ENCODE measurements at places on chromosomes 13 and 19.

DNA sequence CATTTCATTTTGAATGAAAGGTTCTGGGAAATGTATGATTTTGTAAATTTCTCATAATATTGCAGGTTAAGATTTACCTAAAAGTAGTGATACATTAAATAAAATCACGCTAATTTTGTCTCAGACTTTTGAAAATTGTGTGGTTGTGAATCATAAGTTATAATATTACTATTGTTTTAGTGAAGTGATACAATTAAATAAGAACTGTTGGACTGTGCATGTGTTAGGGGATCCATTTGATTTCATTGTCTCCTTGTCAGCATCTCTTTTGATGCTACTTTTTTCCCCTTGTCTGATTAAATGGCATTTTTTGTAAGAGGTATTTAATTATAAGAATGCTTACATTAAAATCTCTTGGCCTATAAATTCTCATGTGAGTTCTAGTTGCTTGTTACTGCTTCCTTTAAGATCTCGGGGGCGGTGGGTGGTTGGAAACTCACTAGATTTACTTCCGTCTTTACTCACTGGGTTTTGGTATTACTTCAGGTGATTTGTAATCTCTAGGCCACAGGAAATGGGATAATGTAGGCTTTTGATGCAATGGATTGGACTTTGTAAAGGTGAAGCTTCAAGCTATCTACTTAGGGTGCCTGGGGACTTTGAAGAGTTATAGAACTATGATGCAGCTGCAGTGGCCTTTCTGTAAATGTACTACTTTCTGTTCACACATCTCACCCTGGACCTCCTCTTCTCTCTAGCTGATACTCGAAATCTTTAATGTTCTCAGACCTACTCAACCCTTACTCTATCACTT lies 66.5 kb downstream of the PAN3 start:
- no peak for DNase-seq

DNA sequence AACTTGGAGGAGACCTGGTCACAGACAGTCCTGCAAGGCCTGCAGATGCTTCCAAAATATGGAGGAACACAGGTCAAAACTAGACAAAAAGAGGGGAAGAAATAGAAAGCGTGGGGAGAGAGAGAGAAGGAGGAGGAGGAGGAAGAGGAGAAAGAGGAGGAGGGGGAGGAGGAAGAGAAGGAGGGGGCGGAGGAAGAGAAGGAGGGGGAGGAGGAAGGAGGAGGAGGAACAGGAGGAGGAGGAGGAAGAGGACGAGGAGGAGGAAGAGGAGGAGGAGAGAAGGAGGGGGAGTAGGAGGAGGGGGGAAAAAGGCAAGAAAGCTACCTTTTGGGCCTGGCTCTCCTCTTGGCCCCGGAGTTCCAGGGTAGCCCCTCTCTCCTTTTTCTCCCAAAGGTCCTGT lies 105.8 kb downstream of the COL4A1 start:
- no peak for DNase-seq

GRCh38 chr19:17079710-17080439 lies 4.3 kb downstream of the MYO9B start:
- peak; percentile 36 for DNase-seq

GRCh38 chr13:110630566-110631119 lies 15.3 kb downstream of the NAXD start:
- DNase-seq, result no peak

DNA sequence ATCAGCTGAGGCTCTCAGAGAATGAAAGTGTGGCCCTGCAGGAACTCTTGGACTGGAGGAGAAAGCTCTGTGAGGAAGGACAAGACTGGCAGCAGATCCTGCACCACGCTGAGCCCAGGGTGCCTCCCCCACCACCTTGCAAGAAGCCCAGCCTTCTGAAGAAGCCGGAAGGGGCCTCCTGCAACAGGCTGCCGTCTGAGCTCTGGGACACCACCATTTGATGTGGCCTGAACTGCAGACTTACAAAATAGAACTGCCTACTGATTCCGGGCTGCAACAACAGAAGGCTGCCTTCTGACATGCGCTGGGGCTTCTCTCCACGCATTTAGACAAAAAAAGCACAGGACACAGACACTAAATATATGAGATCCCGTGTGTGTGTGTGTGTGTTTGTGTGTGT lies 577.2 kb downstream of the MYO16 start:
- DNase-seq, result no peak

DNA sequence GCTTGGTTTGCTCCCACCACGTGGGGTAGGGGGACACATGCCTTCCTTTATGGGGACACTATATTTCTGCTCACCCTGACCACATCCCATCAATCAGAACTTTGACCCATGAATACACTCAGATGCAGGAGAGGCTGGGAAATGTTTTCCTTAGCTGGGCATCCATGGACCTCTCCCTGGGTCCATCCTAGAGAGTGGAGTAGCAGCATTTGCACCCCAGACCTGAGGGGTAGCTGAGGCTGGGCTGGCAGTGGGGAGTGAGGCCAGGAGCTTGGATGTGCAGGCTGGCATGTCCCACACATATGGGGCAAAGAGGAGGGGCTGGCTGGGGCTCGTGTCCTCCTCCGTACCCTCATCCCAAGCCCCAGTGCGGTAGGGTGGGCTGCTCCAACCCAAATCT lies 152.8 kb downstream of the TM9SF2 start:
- DNase-seq, result no peak

DNA sequence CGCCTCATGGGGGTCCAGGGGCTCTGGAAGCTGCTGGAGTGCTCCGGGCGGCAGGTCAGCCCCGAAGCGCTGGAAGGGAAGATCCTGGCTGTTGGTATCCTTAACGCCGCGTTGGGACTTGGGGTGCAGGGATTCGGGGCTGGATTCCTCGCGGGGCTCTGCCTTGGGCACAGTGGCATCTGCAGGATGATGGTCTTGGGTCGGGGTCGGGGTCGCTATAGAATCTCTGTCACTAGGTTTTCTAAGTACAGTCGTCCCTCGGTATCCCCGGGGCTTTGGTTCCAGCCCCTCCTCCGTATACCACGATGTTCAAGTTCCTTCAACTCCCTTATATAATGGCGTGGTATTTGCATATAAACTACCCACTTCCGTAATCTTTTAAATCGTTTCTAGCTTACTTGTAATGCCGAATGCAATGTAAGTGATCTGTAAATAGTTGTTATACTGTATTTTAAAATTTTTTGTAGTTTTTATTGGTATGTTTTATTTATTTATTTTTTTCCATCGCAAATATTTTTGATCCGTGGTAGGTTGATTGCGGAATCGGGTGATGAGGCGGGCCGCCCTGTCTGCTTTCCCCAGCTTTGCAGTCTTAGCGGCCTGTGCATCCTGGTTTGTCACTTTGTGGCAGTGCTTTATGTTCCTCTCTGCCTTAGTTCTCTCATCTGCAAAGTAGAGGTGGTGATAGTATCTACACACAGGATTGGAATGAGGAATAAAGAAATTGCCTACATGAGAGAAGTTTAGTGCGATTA lies 606 bp downstream of the ERCC5 start:
- no peak for DNase-seq

GRCh38 chr19:11267316-11268085 lies 5.2 kb upstream of the DOCK6 start:
- DNase-seq, result no peak

GRCh38 chr13:28375250-28375930 lies 119.5 kb downstream of the FLT1 start:
- no peak for DNase-seq

- DNase-seq, result no peak
Observed at GRCh38 chr13:91101381-91101780, 246.1 kb upstream of the MIR17HG start.

DNA sequence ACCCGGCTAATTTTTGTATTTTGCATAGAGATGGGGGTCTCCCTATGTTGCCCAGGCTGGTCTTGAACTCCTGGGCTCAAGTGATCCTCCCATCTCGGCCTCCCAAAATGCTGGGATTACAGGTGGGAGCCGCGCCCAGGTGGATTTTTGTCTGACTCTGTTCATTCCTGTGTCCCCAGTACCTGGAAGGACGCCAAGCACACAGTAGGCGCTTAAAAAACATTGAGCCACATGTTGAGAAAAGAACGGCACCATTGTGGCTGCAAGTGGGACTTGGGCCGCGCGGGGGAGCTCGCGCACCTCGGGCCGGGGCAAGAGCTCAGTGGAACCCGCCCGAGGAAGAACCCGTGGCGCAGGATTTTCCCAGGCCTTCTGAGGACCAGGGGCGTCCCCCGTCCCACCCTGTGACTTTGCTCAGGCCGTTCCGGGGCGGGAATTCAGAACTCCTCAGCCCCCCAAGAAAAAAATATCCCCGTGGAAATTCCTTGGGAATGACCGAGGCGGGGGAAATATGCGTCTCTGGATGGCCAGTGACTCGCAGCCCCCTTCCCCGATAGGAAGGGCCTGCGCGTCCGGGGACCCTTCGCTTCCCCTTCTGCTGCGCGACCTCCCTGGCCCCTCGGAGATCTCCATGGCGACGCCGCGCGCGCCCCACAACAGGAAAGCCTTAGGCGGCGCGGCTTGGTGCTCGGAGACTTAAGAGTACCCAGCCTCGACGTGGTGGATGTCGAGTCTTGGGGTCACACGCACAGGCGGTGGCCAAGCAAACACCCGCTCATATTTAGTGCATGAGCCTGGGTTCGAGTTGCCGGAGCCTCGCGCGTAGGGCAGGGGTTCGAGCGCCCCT lies 1.4 kb upstream of the ICAM1 start:
- peak; percentile 73 for DNase-seq

DNA sequence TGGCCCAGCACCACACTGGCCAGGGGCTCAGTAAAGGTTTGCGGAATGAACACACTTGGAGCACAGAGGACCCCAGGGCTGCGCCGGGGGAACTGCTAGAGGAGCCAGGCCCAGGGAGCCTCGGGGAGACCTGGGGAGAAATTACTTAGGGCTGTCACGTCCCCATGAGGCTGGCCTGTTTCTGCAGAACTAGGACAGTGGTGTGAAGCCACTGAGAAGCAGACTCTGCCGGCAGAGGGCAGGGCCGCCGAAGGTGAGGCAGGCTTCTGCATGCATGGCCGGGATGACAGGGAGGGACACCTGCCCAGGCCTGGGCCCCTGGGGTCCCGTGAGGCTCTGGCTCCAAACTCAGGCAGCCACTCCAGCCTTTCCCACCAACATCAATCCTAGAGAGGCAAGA lies 26.4 kb downstream of the ELAVL1 start:
- DNase-seq, result no peak

GRCh38 chr13:52070929-52071523 lies 46.5 kb downstream of the UTP14C start:
- no peak for DNase-seq

GRCh38 chr13:109779876-109780510 lies 6.4 kb downstream of the IRS2 start:
- no peak for DNase-seq

DNA sequence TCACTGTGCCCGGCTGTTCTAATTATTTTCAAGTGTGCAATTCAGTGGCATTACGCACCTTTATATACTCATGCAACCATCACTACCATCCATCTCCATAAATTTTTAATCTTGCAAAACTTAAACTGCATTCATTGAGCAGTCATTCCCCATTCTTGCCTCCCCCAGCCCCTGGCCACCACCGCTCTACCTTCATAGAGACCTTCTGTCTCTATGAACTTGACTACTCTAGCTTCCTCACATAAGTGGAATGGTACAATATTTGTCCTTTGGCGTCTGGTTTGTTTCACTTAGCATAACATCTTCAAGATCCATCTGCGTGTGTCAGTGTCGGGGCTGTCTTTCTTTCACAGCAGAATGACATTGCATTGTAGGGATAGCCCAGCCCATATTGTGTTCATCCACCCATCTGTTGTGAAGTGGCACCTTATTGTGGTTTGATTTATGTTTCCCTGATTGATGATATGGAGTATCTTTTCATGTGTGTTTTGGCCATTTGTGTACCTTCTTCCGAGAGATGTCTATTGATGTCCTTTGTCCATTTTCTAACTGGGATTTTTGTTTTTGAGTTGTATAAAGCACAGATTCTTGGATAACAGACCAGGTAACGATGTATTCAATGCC lies 64.8 kb upstream of the FLT1 start:
- no peak for DNase-seq

- no peak for DNase-seq
Observed at GRCh38 chr13:106513025-106513983, 22.2 kb downstream of the EFNB2 start.

GRCh38 chr13:99610702-99611289 lies 109.5 kb downstream of the TM9SF2 start:
- DNase-seq, result no peak
